GM04504 (cell line): ENCODE measurements at places on chromosomes 2 and 18.

GRCh38 chr2:54387059-54387991 lies 68.8 kb upstream of the SPTBN1 start:
- DNase-seq: peak; percentile 72

DNA sequence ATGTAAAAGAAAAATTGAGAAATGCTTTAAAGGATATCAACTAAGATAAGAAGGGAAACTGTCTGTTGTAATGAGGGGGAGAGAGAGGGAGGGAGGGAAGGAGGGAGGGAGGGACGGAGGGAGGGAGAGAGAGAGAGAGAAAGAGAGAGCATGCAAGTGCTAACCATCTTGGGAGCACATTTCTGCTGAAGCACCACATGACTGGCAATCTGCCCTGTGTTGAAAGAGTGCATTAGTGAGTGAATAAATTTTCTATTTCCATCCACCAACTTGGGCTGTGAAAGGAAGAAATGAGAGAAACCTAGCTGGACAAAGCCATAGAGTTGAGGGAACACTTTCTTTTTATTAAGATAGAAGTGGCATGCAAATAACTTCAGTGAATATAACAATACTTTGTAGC lies 110.7 kb downstream of the TMX3 start:
- DNase-seq: peak; percentile 28

GRCh38 chr2:71451705-71452104 lies 1.7 kb upstream of the DYSF start:
- no peak for DNase-seq

- DNase-seq: no peak
Observed at GRCh38 chr2:40249577-40249976, 202.3 kb downstream of the SLC8A1 start.

DNA sequence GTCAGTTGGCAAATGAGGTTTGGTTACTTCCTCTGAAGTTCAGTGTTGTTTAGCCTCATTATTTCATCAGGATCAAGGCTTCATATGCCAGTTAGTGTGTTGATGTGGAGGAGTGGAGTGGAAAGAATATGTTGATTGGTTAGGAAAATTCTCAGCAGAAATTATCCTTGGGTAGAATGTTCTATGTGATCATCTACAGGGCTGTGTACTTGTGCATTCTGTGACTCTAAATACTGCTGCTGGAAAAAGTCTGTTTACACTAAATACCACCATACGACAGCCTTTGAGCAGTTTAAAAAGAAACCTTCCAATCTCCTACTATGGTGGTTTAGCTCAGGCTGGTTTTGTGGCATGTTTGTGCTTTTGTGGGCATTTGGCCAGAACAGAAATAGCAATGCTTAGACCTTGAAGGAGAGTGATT lies 25.8 kb downstream of the CAB39 start:
- no peak for DNase-seq

GRCh38 chr18:59861963-59862819 lies 37.6 kb upstream of the PMAIP1 start:
- DNase-seq: no peak
